ENCODE measurements at places on chromosomes 12 and 14.

- no peak for DNase-seq
Observed at GRCh38 chr14:91511043-91511383, 903 bp upstream of the PPP4R3A start.

DNA sequence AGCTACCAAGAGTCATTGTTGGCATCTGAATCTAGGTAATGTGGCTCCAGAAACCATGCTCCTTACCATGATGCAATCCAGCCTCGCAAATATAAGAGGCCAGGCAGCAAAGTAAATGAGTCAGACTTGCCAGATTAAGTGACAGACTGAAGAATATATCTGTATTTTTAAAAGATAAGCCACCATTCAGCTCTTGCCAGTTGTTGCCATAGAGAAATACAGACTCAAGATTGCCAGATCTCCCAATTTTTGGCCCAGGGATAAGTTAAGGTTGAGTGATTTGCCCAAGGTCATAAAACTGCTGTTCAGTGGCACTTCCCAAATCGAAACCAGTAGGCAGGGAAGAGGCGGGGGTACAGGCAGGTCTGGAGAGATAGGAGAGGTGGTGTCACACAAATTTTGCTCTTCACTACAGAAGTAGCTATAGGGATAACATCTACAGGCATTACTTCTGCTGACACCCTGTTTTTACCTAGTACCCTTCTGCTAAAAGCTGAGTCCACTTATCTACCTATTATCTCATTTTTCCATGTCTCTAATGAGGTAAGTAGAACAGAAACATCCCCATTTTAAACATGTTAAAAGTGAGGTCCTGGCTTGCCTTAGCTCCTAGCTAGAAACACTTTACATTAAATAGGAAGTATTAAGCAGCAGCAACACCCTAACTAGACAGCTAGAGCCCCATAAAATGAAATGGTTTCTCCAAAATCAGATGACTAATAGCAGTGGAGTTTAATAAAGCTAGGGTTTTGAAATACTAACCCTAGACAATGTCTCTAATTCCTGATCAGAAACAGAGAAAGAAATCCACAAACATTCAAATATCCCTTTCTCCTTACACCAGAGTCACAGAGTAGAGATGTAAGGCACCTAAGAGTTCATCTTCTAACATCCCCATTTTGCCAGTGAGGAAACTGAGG, 19.5 kb downstream of the DCAF5 start:
- DNase-seq = no peak

DNA sequence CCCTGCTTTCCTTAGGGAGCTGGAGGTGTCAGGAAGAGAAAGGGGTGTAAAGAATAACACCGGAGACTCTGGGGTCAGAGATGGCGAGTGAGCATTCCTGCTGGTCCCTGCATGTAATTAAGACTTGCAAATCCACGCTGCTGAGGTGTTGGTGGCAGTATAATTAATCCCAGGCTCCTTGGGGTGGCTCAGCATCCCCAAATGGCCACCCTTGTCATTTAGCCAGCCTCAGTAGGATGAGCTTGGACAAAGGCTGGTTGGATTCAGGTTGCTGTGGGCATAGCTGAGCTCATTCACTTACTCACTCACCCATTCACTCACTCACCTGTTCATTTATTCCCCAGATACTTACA, 174.4 kb upstream of the RPH3A start:
- DNase-seq = no peak

DNA sequence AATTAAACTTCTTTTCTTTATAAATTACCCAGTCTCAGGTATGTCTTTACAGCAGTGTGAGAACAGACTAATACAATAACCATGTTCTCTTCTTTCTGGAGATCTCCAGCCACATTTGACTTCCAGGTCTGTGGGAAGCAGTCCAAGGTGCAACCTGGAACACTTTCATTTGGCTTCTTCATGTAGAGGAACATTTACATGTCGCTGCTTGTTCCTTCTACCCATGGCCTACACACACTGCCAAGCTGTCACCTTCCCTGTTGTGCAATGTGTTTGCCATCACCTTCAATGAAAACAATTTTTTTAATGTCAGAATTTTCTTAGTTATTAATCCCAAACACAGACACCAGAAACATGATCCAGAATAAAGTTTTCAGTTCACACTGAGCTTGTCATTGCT, 104.7 kb downstream of the PRKCH start:
- no peak for DNase-seq

DNA sequence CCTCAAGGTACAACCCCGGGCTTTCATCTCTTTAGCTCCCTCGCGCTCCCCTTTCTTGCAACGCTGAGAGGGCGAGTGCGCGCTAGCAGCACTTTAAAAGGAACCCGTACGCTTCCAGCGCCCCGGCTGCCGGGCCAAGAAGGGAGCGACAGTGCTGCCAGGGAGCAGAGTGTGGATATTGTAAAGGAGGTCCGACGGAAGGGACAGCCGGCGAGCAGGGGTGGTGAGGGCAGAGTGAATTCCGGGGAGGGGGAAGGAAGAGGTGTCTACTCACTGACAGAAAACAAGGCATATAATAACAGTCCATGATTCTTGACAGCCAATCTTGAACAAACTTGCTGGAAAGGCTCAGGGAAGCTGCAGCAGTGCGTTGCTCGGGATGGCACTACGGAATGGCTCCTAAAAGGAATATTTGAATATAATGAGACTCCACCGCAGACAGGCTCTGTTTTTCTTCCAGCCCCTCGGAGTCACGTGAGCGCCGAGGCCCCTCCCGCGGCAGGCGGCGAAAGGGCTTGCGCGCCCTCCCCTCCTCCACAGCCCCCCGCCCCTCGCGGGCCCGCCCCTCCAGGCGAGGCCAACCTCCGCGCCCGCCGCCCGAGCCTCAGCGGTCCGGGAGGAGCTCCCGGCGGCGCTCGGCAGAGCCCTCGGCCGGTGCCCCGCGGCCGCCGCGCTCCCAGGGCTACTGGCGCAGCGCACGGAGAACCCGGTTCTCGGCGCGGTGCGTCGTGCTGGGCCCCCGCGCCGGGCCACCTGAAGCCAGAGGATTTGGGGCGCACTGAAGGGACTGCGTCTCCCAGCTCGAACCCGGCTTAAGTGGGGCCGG, 3.4 kb downstream of the BMP4 start:
- DNase-seq = no peak

- DNase-seq = no peak
Observed at GRCh38 chr12:67512061-67512460, 136.5 kb upstream of the DYRK2 start.

DNA sequence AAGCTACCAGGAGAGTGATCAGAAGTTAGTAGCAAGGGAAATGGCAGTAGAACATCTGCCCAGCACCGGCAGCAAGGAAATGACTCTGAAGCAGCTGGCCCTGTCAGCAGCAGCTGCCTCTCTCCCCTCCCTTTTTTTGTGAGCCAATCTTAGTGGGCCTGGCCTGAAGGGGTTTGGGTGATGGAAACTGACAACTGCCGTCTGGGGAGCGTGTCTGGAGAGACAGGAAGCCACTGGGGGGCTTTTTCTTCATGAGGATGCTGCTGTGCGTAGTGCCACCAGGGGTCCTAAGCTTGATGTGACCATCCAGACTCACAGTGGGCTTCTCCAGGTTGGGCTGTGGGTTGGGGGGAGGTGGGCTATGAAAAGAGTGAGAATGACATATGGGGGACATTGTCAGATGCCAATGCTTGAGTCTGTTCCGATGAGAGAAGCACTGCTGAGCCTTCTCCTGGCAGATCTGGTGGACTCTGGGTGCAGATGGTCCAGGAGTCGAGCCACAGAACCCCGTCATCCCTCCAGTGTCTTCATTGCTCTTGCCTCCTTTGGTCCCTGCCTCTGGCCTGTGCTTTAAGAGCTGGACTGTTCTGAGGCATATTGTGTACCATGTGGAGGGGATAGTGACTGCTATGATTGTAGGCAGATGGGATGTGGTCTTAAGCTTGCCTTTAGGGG, 87.6 kb upstream of the HIF1A start:
- no peak for DNase-seq

DNA sequence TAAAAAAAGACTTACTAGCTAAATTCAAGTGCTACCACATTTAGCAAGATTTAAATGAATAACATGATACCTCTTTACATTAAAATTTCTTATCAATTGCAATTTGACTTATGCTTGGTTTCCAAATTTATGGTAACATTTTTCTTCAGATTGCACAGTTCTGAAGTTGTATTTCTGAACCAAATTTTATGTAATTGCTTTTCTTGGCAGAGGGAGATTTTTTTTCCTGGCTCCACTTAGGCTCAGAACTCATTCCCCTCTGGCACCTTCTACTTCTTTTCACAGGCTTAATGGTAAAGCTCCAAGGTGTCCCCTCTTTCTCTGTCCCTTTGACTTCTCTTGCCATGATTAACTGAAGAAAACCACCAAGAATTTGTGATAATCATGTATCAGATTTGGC, 99.8 kb upstream of the TMTC1 start:
- DNase-seq = no peak

DNA sequence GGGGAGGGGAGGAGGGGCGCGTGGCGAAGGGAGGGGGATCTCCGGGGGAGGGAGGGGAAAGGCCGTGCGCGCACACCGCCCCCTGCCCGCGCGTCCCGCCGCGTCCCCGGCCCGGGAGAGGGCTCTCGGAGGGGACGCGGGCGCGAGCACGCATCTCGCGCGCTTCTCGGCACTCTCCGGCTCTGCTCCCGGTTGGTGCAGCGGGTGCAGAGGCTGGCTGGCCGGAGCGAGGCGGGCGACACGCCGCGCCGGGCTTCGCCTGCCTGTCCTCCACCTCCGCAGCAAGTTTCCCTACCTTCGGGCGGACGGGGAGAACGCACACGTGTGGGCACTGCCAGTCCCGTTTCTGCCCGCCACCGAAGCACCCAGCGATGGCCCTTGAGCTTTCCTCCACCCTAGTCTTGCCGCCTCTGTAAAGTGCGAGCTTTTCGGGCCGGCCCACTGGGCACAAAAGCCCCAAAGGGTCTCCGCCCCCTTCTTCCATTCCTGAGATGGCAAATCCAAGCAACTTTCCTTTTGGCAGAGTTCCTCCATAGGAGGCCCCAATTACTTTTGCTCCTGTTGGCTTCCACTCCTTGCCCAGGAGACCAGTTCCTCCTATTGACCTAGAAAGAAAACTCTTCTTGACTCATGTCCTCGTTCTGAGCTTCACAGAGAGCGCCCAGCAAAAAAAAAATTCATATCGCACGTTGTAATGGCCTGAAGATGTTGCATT, 363 bp upstream of the CSAD start:
- DNase-seq = no peak

DNA sequence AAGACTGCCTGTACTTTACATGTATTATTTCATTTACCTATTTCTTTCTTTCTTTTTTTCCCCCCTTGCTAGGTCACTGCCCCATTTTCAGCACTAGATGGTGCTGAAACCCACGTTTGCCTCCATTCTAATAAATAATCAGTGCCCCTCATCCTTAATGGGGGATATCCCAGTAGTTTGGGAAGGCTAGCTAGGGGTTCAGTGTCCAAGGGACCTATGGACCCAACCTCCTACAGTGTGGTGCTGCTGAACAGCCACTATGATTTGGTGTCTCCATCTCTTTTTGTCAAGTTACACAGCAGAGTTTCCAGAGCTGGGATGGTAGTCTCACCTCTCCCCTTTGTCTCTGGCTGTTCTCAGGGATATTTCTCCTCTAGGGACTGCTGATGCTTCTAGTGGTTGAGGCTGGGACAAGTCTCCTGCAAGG, 6.5 kb upstream of the HCFC2 start:
- no peak for DNase-seq

- no peak for DNase-seq
Observed at GRCh38 chr14:101985957-101986356, 21.6 kb downstream of the DYNC1H1 start.

DNA sequence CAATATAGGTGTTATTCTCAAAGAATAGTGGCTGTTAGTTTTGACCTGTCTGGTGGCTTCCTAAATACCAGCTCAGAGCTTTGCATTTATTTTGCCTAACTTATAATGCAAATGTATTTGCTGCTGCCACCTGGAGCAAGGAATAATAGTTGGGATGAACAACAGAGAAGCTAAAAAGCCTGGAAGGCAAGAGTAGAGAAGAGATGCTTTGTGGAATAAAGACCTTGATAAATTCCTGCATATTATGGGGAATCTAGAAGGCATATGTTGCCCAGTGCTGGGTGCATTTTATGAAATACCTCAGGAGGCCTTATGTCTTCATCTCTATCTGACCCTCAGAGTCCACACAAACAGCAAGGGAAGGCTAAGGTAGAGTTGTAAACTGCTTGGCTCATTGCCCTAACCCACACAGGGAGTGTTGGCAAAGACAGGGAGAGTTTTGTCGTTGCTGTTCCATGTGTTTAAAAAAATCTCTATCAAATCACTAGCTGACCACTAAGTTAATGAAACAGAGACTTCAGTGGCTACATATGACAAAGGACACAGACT, 53.7 kb upstream of the SCAF11 start:
- no peak for DNase-seq

GRCh38 chr12:15334225-15334624, 11.9 kb downstream of the PTPRO start:
- DNase-seq = no peak

DNA sequence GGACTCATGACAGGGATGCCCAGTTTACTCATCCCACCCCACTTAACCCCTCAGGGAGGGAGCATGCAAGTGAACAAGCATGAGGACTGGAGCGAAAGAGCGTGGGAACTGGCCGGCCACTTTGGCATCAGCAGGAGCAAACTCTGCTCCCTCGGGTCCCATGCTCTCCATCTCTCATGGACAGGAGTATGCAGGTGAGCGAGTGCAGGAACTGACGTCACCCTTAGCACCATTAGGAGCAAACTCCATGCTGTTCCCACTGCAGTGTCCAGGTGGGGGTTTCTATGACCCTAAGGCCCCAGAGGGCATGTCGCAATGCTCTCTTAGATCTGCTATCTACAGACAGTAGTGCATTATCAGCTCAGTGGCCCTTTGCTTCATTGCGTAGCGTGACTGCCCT, 821.8 kb upstream of the LRFN5 start:
- no peak for DNase-seq

- no peak for DNase-seq
Observed at GRCh38 chr14:96139879-96140278, 64.8 kb upstream of the BDKRB2 start.

DNA sequence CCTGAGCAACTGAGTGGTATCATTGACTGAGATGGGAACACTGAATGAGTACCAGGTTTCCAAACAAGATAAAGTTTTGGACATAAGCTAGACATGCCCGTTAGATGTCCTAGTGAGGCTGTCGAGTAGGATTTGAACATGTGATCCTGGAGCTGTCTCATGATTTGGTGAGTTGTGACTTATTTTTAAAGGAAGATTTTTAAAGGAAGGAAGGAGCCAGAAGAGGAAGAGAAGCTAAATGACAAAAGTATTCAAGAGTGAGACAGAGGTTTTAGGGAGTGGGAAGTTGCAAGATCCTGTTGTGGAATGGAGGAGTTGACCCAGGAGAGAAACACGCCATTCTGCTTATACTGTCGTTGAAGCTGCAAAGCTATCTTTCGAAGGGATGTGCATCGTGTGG, 82.1 kb downstream of the SAMD4A start:
- DNase-seq = no peak

Data from iPS DF 19.7 (cell line).